ENCODE measurements at places on chromosomes 1 and 21. TPM values are rescaled to one million over a fixed set of nuclear protein-coding genes. Genes with fewer than 3 reads are reported as not detected.

KCNN3 gene
- total RNA-seq: not detected

SELE gene
- total RNA-seq: not detected

ITLN2 gene
- total RNA-seq: not detected

- DNase-seq: peak; percentile 42
Observed at GRCh38 chr1:93079685-93080141, 630 bp downstream of the MTF2 start.

- no peak for DNase-seq
Observed at GRCh38 chr1:206705726-206706297, 21.1 kb downstream of the MAPKAPK2 start.

DNA sequence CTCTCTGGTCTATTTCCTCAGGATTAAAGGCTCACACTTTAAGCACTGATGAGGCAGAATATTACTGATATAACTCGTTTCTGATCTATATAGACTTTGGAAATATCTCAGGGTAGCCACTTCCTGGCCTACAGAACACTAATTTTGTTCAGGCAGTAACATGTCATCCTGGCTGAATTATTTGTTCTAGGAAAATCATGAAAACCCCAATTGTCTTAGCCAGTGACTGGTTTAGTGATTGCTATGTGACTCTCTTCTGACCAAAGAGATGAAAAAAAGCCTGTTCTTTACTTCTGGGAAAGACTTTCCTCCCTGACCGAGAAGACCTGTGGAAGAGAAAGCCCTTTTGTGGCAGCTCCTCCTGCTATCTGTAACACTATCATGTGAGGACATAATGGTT, 453.7 kb downstream of the SETD4 start:
- DNase-seq: no peak

DNA sequence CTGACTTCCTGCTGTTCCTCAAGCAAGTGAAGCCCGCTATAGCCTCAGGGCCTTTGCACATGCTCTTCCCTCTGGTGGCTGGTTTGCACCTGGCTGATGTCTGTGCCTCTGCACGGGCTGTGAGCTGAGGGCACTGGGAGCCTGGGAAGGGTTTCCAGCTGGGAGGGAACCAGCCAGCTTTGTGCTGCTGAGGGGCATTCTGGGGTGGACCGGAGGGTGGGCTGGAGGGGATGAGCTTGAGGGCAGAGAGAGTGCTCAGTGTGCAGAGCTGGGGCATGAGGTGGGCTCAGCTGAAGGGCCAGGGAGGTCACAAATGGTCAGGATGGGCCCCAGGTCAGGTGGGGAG, 305.7 kb downstream of the MATN1 start:
- no peak for DNase-seq

- DNase-seq: no peak
Observed at GRCh38 chr1:74713849-74714248, 19.0 kb downstream of the CRYZ start.

LCE2C gene
- total RNA-seq: not detected

DNA sequence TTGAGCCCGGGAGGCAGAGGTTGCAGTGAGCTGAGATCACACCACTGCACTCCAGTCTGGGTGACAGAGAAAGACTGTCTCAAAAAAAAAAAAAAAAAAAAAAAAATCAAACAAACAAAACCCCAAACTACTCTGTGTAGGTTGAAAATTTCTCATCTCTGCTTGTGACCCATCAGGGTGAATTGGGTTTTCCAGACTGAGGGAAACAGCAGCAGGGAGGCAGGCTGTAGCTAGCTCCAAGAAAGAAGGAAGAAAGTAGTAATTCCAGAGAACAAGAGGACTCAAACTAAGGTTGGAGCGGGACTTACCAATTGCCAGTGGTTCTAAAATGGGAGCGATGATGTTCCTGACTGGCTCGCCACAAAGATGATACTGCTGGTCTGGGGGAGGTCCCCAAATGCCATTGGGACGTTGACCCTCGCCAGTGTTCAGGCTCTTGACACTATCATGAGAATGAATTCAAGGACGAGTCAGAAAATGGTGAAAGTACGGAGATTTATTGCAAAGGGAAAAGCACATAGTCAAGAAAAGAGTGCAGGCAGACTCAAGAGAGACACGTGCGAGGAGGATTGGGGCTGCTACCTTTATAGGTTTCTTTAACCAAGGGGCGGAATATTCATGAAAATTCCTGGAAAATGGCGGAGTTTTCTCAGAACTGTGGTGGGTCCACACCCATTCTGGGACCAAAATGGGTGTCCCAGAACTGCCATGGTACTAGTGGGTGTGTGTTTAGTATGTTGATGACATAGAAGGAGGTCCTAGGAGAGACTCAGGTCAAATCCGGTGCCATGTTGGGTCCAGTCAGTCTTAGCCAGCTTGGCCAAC, 13.4 kb downstream of the AADACL4 start:
- DNase-seq: no peak

- DNase-seq: no peak
Observed at GRCh38 chr1:33435096-33435820, 4.4 kb upstream of the PHC2 start.

AMY1B gene
- total RNA-seq: not detected

Measured in activated CD4-positive, alpha-beta memory T cell treated with anti-CD3 and anti-CD28 coated beads, Interleukin-2, amount 10 ng/mL, durations not matched to agents 7 days and 5 days (primary cell).